ENCODE measurements at places on chromosomes 6 and 20.

DNA sequence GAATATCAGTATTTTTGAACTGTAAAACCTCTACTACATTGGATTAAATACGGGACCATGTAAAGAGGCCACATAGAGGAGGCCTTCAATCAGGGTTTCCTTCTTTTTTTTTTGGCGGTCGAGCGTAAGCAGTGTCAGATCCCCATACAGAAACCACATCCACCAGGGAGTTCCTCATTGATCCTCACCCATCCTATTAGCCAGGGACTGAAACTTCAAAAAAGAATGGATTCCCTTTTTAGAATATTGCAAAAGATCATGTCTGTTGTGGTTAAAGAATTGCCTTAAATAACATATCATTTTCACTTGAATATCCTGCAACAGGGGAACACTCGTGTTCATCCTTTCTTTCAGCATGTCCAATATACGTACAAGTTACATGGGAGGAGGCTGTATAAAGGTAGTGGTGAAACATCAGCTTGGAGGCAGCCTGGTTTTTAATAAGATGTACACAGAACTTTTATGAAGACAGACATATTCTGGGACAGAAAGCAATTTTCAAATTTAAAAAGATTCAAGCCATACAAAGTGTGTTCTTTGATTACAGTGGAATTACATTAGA is 96.1 kb downstream of the PPP1R14C start:
- DNase-seq: no peak

DNA sequence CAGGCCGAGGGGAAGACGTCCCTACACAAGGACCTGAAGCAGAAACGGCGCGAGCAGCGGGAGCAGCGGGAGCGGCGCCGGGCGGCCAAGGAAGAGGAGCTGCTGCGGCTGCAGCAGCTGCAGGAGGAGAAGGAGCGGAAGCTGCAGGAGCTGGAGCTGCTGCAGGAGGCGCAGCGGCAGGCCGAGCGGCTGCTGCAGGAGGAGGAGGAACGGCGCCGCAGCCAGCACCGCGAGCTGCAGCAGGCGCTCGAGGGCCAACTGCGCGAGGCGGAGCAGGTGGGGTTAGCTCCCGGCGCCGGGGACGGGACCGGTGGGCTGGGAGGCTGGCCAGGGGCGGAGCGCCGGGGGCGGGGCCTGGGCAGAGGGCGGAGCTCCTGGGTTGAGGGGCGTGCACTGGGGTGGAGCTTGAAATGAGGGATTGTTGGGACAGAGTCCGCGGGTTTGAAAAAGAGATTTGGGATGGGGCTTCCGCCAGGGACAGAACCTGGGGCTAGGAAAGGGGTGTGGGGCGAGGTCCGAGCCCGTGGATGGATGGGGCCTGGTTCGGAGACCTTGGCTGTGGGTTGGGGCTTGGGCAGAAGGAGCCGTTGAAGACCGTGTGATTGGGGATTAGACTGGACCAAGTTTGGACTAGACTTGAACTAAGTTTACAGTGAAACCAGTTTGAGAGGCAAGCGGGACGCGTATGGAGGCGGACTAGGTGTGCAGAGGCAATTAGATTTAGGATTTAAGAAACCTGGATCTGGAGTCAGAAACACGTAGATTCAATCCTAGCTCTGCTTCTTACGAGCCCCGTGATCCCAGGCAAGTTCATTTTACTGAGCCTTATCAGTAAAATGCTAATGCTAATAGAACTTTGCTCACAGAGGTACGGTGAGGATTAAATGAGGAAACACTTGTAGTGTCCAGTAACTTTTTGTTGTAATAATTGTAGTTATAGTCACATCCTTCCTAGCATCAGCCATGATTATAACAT is 20.9 kb downstream of the DEF6 start:
- DNase-seq: no peak

GRCh38 chr6:146408583-146408982 is 135.1 kb upstream of the RAB32 start:
- no peak for DNase-seq

GRCh38 chr20:57265336-57265996 is 975 bp downstream of the BMP7 start:
- DNase-seq: no peak

DNA sequence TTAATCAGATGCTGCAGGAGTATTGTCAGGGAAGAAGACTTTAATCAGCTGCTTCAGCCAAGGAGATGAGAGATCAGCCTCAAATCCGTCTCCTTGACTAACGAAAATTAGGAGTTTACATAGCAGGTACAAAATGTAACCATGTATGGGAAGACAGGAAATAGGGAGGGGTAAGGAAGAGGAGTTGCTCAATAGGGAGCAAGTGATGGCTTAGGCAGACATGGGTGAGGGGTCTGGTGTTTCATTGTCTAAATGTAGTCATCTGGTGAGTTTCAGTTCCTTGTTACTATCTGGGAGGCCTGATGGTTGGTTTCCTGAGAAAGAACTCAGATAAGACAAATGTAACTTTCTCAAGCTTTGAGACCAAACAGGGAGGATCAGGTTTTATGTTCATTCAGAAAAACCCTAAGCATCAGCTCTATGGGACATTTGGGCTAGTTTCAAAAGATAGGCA is 217.3 kb upstream of the SULF2 start:
- no peak for DNase-seq

- no peak for DNase-seq
Measured at GRCh38 chr6:45668705-45669104, 291.0 kb upstream of the SUPT3H start.

DNA sequence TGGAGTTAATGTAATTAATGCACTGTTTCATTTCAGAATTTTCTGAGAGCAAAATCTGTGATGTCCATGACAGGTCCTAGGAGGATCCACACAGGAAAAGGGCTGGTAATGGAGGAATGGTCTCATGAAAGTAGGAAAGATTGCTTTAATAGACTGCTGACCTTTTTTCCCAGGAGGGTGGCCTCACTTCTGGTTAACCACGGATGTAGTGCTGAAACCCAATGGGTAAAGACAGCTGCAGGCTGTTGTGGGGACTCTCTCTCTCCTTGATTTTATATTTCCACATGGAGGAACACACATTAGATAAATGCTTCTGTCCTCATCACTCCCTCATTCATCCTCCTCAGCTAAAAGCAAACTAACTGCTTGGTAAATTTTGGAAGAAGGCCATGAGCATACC is 23.6 kb upstream of the RIPOR2 start:
- no peak for DNase-seq

DNA sequence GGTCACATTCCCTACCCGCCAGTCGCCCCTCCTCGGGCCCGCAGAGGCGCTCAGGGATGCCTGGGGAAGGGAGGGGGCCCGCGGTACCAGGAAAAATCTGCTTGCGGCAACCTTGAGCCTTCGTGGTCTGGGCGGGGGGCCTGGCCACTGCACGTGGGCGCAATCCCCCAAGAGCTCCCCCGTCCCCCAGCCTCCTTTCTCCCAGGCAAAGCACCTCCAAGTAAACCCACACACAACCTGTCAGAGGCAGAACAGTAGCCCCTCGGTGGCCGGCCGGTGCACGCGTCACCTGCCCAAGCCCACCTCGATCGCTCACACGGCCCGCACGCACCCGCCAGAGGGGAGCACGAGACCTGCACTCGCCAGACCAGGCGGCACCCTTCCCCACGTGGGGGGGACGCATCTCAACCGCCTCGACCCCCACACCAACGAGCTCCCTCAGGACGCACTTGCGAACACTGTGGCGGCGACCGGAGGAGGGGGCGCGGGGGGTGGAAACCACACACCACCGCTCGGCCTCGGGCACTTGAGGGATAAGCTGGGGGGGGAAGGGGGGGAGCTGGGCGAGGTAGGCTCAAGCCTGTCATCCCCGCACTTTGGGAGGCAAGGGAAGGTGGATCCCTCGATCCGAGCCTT is 1955.7 kb upstream of the DEFB115 start:
- DNase-seq: no peak

- no peak for DNase-seq
Measured at GRCh38 chr20:58596750-58597248, 54.3 kb upstream of the STX16 start.

DNA sequence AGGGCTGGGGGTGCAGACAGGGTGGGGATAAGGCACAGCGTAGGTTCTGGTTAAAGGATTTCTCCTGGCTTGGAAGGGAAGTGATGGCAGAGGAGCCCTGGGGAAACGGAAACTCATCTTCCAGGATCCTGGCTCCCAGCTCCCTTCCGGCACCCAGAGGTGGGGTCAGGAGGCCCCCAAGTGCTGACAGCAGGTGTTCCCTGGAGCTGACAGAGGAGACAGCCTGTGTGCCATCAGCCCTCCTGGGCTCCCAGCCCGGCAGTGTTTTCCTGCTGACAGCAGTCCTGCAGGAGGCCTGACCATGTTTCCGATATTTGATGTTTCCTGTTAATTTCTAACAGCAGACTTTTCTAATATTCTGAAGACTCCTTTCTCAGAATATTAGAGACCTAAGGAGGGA is 277.3 kb downstream of the TAF4 start:
- no peak for DNase-seq

DNA sequence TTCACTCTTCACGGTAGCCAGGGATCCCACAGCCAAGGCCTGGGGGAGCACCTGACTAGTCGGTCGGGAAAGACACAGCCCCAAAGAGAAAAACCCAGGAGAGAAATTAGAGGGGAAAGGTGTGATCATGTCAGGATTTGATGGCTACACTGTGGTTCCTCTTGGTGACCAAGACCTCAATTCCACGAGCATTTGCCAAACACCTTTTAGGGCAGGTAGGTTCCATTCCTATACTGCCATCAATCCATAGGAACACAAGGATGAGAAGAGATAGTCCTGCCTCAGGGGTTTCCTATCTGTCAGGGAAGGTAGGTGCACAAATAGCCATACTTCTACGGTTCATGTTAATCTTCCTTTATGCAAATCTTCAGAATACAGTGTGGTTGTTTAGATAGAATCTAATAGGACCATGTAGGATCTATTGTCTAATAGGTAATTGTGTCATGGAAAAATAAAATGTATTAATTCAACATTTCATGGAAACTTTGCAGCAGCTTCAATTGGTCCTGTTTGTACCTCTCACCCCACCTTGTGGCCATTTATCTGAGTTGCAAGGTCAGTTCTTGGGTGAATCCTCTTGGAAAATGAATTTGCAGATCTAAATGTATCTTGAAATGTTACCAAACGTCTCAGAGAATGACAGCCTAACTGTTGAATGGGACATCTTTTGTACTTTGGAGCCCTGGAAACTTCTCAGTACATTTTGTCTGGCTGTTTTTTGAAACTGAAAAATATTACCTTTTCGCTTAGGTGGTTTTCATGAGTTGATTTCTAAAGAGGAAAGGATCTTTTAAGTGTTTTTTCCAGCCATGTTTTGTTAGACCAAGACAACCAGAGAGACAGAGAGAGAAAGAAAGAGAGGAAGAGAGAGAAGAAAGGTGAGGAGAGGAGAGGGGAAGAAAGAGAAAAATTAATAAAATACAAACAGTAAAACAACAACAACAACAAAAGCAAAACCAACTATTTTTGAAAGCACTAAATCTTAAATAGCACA is 33.7 kb upstream of the IYD start:
- DNase-seq: no peak

DNA sequence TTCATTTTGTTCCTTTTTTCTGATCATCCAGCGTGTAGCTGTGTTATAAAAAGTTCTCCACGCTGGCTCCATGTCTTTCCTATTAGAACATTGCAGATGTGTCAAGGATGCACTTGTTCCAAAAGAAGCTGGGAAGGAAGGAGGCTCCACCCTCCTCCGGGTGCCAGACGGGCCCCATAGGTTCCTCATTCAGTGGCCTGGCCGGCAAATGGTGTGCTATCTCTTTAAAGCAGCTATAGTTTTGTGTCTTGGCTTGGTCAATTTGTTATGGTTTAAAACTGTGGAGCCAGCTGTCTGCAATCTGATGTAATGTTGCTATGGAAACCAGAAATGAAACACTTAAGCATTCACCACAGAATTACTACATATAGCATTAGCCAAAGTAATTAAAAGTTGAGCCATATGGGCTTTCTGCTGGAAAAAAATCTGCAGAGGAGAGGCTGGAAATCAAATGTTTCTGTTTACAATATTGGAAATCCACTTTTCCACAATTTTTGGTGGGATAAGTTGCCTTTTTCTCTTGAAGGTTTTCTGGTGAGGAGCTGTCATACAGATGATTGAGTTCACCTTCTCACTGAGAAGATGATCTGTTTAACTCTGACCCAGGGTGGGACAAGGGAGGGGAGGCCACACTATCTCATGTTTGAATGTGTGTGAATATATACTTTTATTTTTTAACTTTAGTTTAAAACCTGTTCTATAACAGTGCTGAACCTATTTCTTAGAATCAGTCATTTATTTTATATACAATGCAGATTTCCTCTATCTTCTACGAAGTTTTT is 167.4 kb downstream of the SASH1 start:
- no peak for DNase-seq

DNA sequence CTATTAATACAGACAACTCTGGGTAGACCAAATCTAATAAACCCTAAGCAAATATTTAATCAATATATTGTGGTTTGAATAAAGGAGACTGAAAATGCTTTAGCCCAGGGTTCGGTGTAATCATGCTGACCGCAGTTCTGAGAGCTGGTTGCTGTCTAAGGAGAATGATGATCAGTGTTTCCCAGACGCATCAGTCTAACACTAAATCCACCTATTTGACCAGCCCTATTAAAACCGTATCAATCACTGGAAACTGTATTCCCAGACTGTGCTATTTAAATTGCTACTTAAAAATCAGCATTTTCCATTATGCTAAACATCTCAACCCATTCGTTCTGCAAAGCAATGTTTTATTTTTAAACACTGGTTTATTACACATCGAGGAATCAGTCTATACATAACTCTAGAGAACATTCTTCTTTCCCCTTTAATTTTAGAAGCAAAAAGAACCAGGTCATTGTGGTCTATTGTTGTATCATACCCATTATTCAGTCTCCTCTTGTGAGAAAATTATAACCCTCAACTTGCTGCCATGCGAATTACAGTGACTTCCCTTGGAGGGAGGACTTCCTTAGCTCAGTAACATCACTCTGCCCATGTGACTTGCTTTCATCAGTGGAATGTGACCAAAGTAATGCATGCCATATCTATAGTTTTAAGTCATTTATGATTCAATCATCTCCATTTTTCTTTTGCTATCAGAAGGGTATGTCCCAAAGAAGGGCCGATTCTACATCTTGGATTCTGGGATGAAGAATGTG is 515.2 kb upstream of the JAG1 start:
- DNase-seq: no peak

GRCh38 chr6:26033941-26034354 is 53.3 kb upstream of the HFE start:
- no peak for DNase-seq

DNA sequence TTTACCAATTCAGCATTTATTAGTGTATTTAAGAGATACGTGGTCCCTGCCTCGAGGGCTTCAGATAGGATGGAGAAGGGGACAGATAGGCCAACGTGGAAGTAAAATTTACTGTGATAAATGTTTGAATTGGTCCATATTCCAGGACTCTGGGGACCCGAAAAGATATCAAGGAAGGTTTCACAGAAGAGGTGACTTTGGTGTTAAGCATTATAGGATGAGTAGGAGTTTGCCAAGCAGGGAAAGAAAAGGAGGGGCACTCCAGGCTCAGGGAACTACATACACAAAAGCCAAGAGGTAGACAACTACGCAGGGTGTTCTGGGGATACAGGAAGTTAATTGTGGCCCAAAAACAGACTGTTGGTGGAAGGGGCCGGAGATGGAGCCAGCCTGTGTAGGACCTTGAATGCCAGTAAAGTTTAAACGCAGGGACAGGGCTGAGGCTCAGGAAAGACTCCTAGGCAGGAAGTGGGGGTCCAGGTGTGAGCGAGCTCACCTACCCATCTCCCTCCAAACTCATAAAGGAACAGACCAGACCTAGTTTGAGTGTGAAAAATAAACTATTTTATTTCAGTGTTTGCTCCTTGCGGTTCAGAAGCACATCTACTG is 37.0 kb downstream of the TGM2 start:
- DNase-seq: no peak

Data from stimulated activated CD8-positive, alpha-beta memory T cell treated with anti-CD3 and anti-CD28 coated beads, Interleukin-4, amount 100 ng/mL, for 1 hour (primary cell).